Activated T-helper 1 cell treated with Interleukin-2 at 50 U/mL for 16 hours (primary cell): ENCODE measurements at places on chromosomes 7 and 10.

GRCh38 chr10:109956454-109957091 is 33.3 kb upstream of the XPNPEP1 start:
- DNase-seq, result no peak

GRCh38 chr10:128068398-128069285 is 57.6 kb downstream of the MKI67 start:
- DNase-seq, result no peak

- no peak for DNase-seq
These were observed 484.4 kb downstream of the SORCS1 start for GRCh38 chr10:106680061-106680460.

- DNase-seq, result no peak
These were observed 111.2 kb downstream of the SAMD9 start for GRCh38 chr7:93006480-93007095.

DNA sequence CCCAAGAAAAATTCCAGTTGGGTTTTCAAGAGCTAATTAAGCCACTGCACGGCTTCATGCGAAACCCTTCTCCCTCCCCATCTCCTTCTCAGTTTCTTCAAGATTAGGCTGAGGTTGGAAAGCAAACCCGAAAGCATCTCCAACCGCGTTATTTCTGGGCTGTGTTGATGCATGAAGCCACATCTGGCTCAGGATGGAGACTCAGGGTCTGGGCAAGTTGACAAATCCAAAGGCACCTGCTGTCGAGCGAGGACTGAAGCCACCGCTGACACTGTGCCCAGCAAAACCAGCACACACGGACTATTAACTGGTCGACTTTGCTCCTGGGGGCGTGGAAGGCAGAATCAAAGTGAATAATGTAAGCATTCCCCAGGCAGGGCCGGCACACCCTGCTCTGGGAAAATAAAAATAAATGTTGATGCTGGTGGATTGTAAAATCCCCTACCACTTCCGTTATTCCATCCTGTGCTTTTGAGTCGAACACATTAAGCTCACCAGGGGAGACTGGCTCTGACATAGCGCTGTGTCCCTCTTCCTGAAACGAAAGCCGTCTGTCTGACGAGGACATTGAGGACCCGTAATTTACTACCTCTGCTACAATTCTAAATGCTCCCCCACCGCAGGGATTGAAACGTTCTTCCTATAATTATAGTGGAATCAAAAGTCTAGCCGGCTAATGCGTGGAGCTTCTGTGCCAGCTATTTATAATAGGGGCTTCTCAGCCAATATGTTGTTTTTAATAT is 269.8 kb downstream of the ADARB2 start:
- no peak for DNase-seq

- DNase-seq, result no peak
These were observed 321.5 kb upstream of the NRP1 start for GRCh38 chr10:33655921-33656320.

GRCh38 chr7:65722361-65722792 is 150.5 kb upstream of the VKORC1L1 start:
- DNase-seq, result peak; percentile 48

DNA sequence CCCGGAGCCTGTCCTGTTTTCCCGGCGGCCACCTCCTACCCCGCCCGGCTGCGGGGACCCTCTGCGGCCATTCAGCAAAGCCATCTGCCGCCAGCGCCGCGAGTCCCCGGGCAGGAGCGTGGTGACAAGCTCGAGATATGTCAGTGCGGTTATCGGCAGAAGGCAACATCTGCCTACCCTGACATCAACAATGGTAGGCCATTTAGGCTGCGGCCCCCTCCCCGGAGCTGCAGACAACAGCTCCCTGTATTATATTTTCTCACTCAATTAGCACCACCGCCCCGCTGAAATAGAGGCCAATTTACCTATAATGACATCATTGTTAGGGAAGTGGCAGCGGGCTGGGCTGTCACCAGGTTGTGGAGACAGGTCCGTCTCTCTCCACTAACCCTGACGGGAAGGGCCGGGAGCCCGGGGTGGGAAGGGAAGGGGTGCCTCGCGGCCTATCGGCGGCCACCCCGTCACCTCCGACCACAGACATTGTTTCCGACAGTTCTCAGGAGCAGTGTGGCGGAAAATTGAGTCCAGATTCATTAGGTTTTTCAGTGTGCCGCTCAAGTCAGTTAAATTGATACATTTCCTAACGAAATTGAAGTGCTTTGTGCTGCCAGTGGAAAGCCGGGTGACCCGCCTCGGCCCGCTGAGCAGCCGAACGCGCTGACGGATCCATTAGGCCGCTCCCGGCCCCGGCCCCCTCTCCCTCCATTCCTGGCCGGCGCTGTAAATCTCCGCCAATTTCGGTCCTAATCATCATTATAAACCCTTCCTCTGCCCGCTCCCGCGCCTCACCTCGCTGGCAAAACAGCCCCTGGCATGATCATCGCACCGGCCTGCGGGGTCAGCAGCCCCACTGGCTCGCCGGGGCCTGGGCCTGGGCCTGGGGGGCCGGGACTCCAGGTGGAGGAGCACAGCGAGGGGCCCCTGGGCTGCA is 43.0 kb downstream of the UNCX start:
- DNase-seq, result no peak

GRCh38 chr7:151806204-151806603 is 70.7 kb downstream of the PRKAG2 start:
- no peak for DNase-seq

- DNase-seq, result no peak
These were observed 254.6 kb downstream of the TNS3 start for GRCh38 chr7:47327346-47327697.

GRCh38 chr10:29658984-29659965 is 24.5 kb upstream of the SVIL start:
- DNase-seq, result peak; percentile 35

- DNase-seq, result no peak
These were observed 220.8 kb upstream of the TCERG1L start for GRCh38 chr10:131532291-131532690.

GRCh38 chr7:138254444-138254843 is 178.2 kb downstream of the AKR1D1 start:
- no peak for DNase-seq

- DNase-seq, result no peak
These were observed 21.7 kb upstream of the TSGA13 start for GRCh38 chr7:130708001-130708400.

DNA sequence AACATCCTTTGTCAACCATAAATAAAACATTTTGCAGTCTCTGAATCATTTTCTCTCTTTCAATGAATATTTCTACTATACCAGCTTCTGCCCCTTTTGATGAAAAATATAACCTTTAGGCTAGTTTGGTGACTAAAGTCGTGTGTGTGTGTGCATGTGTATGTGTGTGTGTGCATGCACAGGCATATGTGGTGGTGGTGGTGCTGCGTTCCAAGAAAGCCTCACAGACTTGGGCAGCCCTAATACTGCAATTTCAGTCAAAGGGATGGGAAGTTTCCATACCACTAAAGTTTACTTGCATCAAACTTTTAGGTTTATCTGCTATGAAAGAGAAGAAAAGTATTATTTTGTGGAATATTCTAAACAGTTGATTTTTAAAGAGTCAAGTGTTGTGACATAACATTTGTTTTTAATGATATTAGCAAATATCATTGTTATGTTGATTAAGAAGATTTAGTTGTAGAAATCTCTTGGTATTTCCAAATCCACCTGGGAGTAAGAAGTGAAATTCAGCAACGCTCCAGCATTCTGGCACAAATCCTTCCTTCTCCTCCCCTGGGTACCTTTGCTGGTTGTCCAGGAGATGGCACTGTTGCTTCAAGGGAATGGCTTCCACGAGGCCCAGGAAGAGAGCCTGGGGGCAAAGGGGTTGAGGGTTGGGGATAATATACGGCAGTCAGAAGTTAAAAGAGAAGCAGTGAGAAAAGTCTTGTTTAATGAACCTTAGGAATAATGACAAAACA is 41.5 kb downstream of the ASB4 start:
- DNase-seq, result no peak

GRCh38 chr7:105493196-105493922 is 28.7 kb downstream of the PUS7 start:
- DNase-seq, result no peak

DNA sequence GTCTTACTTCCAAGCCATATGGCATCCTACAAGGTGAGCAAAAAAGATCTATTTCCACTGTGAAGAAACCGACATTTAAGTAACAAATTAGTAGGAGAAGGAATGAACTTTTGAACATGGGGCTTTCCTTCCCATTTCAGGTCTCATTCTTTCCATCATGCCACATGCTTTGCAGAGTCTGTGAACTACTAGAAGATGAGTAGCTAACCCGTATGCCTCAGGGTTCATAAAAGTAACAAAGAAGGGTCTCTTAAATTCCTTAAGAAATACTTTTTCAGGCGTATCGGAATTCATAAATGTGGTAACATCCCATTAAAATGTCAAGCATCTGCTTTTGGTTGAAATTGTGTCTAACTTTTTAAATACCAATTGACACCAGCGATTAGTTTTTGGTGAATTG is 81.3 kb upstream of the TNS3 start:
- no peak for DNase-seq

DNA sequence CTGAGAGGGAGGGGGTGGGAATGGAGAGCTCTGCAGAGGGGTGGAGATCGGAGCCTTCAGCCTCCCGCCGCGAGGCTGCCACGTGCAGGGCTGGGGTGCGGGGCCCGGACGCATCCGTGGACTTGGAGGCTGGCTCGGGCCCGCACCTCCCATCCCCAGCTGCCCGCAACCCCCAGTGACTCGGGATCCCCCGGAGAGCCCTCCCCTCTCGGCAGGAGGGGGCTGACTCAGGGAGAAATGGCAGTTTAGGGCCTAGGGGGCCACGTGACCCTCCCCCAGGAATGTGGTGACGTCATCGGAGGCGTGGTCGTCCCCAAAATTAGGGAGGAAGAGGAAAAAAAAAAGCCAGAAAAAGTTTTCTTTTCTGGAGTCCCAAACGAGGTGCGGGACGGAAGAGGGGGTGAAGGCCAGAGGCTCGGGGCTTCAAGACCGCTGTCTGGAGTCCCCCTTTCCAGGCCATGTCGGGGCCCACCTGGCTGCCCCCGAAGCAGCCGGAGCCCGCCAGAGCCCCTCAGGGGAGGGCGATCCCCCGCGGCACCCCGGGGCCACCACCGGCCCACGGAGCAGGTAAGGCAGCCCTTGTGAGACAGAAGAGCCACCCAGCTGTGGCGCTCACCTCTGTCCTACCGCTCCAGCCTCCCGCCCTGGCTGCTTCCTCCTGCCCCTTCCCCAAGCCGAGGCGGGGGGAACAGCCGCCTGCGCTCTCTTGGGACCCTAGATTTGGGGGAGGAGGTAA is at the start of gene TRIP6:
Gene TRIP6 (plus strand): TSS at position 348 of the 736 bp plus-strand sequence. CDS start 111 bp downstream, at position 459.
- DNase-seq, result peak; percentile 18

DNA sequence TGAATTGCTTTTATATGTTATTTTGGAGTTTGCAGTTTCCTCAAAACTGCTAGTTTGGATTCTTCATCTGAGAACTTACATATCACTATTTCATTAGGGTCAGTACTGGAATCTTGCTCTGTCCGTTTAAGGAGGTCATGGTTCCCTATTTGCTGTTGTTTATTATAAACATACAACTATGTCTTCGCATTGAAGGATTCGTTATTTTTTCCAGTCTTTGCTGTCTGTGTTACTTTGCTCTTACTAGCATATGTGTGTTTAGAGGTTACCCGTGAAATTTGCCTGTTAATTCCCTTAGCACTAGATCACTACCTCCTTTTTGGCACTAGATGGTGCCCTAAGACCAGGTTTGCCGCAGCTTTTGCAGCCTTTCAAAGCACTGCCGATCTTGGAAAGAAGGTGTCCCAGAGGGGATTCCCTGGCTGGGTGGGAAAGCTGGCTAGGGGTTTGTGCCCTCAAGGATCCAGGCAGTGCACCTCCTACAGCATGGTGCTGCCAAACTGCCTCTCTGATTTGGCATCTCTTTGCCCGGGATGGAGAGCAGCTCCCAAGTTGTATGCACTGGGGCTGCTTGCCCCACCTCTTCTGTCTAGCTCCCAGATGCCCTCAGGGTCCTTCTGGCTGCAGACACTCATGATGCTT is 103.1 kb upstream of the APBB1IP start:
- DNase-seq, result peak; percentile 40

DNA sequence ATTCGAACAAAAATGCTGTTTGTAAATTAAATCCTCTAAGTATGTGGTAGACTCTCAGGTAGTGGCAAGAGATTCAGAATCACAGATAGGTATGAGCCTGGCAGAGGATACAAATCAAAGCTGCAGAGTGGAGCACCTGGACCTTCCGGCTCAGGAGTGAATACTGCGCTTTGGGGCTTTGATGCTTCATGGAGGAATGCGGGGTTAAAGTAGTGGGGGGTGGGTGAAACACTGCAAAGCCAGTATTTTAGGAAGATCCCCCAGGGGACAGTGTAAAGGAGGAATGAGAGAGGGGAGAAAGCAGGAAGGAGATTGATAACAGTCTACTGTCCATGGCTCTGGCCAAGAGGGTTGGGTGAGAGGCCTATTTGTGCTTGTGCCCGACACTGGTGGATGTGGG is 43.2 kb downstream of the CREB5 start:
- no peak for DNase-seq

DNA sequence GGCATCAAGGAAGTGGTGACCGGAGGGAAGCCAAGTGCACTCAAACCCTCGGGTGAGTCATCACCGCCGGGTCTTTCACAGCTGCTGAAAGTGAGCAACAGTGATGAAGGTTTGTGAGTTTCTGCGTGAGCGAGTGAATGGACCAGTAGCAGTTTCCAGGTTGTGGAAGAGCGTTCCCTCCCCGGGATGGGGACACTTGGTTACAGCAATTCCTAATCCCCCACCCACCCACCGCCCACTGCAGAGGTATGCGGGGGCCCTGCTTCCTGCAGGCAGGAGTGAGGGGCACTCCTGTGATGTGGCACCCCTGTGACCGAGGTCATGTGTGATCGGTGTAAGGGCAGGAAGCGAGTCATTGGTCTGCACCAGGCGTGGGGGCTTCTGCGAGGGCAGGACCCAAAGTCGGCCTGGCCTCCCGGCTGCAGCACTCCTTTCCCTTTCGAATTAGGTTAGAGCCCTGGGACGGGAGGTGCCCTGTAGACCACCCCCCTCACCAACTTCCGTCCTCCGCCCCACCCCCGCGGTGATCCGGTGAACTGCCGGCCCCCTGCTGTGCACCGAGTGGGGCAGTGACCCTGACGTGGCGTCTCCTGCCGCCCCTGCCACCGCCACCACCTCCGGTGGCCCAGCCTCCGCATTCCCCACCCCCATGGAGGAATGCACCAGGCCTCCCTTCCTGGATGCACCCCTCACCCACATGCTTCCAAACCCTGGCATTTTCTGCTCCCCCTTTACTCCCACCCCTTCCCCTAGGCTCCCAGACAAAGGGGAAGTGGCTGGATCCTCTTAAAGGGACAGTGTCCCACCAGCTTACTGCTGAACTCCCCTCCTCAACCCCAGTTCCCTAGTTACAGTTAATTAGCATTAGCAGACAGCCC is 10.9 kb downstream of the LIMK1 start:
- DNase-seq, result peak; percentile 49
